ENCODE measurements at places on chromosomes 6 and 20.

DNA sequence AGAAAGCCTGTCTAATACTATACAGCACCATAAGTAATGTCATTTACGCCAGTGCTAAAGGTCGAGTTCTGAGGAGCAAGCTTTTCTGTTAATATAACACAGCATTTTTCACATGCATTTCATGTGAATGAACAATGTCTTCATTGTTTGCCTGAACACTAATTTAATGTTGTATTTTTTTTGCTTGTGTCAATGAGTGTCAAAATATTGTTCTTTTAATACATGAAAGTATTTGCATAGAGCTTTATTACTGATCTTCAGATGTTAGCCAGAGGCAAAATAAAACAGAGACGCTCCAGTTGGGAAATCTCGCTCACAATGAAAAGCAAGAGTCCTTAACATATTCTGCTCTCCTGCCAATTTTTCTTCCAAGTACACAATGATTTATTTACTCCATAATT lies 151.8 kb downstream of the FOXC1 start:
- no peak for DNase-seq

DNA sequence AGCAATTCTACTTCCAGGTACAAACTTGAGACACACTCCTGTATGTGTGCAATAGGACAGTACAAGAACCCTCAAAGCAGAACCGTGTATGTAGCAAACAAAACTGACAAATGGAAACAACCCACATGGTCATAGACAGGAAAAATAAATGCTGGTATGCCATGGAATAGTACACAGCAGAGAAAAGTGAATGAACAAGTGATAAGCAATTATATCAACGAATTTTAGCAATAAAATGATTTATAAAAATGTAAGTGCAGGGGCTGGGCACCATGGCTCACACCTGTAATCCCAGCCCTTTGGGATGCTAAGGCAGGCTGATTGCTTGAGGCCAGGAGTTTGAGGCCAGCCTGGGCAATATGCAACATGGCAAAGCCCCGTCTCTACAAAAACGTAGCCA lies 9.3 kb downstream of the RIPOR3 start:
- DNase-seq, result no peak

GRCh38 chr6:36067374-36068011 lies 39.9 kb downstream of the MAPK14 start:
- DNase-seq, result no peak

GRCh38 chr6:113597231-113597583 lies 259.9 kb upstream of the MARCKS start:
- no peak for DNase-seq

DNA sequence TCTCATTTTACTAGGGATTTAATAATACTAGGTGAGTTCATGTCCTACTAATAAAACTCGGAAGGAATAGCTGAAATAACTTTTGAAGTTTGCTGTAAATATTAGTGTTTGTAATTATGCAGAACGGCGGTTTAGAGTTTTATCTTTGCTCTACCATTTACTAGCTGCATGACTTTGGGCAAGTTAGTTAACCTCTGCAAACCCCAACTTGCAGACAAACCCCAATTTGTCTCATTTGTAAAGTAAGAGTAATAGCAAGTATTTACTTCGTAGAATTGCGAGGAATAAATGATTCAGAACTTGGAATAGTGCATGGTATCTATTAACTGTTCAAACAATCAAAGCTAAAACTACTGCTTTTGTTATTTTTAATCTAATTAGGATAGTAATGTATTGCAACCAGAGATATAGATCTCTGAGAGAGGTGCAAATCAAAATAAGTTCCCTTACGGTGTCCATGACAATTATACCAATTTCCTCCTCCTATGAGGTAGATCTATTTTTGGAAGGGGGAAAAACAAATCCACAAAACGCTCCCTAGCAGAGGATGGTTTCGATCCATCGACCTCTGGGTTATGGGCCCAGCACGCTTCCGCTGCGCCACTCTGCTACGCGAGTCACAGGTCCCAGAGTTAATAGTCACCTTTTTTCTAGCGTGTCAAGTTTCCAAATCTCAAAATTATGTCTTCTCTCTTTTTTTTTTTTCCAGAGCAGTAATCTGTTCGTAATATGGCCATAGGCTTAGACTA lies 35.1 kb upstream of the BTN3A2 start:
- DNase-seq, result peak; percentile 63

DNA sequence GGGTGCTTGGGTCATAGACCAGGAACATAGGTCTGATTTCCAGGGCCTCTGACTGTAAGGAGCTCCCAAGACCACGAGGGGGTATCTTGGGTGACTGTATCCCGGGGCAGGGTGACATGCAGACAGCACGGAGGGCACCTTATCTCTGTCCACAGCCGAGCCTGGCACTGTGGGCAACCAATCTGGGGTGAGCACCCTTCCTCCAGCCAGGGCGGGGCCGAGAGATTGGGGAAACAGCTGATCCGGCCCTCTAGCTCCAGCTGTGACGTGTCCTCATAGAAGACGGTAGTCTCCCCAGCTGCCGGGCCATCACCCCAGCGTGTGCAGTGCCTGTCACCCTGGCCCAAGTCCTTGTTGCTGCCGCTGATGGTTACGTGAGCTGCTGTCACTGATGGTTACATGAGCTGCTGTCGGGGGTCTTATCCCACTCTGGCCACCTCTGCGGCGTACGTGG lies 139.6 kb upstream of the RNF24 start:
- DNase-seq, result no peak

- no peak for DNase-seq
Measured at GRCh38 chr20:54456961-54457360, 18.4 kb upstream of the DOK5 start.

- DNase-seq, result no peak
Measured at GRCh38 chr6:11309947-11310665, 77.6 kb upstream of the NEDD9 start.

DNA sequence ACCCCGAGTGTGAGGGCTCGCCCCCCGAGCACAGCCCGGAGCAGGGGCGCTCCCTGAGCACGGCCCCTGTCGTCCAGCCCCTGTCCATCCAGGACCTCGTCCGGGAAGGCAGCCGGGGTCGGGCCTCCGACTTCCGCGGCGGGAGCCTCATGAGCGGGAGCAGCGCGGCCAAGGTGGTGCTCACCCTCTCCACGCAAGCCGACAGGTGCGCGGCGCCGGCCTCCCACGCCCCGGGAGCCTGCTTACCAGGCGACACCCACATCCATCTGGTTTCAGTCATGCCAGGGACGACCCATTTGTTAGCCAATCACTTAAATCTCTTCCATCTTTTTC lies 73.5 kb upstream of the PBOV1 start:
- no peak for DNase-seq

DNA sequence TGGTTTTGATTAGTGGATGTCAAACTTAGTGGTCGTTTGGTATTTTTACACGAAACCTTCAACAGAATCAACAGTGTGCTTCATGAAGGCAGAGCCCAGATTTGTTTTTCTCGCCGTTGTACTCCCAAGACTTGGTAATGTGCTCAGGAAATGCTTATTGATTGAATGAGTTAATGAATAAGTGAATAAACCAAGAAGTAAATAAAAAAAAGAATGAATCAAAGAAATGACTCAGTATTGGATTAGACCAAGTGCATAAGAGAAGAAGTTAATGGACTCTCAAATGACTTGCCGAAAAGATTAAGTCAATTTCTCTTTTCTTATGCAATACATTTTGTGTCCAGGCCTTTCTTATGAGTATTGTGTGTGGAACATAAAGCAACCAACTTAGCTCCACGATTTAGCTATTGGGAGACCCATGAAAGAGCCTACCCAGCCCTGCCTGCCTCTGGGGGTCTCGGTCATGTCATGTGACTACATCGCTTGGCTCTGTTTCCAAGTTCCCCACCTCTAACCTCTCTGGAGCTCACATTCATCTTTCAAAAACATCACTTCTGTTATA lies 10.6 kb upstream of the FUCA2 start:
- DNase-seq, result no peak

DNA sequence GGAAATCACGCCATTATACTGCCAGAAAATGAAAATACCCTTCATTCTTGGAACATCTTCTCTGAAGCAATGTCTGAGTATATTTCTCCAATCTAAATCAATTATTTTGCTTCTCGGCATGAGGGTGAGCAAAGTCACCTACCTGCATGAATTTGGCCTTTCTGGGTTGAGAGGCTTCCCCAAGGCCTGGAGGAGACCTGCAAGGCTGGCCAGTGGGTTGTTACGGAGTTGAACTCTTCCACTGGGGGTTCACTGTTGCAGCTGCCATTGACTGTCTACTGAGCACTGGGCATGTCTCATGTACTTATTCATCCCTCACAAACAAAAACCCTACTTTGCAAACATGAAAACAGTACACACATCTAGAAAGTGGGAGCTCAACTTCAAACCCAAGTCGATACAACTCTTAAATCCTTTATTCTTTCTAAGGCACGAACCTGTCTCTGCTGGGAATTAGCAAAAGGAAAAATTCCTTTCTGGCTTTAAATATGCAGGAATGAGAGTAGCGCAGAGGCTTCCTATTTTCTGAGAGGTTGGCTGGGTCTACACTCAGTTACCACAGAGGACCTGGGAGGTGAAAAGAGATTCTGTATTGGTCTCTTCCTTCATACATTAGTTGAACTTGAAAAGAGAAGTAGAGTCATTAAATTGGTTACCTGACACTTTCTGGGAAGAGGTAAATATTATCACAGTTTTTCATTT lies 87.6 kb upstream of the SGK1 start:
- no peak for DNase-seq

DNA sequence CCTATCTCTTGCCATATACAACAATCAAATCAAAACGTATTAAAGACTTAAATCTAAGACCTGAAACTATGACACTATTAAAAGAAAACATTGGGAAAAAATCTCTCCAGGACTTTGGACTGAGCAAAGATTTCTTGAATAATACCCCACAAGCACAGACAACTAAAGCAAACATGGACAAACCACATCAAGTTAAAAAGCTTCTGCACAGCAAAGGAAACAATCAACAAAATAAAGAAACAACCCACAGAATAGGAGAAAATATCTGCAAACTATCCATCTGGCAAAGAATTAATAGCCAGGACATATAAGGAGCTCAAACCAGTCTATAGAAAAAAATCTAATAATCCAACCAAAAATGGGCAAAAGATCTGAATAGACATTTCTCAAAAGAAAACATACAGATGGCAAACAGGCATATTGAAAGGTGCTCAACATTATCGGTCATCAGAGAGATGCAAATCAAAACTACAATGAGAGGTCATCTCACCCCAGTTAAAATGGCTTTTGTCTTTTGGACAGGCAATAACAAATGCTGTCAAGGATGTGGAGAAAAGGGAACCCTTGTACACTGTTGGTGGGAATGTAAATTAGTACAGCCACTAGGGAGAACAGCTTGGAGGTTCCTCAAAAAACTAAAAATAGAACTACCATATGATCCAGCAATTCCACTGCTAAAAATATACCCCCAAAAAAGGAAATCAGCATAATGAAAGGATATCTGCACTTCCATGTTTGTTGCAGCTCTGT lies 76.2 kb downstream of the SNX5 start:
- no peak for DNase-seq

DNA sequence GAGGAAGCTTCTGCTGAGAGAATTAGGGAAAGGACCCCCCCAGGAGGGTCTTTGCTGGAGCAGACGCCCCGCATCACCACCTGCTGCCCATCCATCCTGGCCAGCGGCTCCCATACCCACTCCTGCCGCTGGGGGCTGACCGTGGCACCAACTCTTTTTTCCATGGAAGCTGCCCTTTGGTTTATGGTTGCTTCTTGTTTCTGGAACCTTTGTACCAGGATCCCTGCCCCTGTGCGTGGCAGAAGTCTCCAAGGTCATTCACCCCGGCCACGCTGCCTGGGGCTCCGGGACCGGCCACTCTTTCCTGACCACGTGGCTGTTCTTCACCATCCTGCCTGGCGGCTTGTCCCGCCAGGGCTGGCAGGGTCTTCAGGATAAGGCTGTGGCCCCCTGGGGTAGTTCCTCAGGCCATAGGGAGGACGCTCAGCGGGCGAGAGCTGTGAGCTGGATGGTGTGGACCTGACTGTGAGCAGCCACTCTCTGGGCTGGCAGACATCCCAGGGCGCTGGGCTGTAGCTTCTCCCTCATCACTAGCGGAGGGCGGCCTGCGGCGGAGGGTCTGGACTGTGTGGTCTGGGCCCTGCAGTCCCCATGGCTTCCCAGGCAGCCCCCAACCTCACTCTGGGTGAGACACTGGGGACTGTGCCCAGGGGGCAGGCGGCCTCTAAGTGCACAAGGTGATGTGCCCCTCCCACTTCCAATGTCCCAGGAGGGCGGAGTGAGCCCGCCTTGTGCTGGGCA lies 22.8 kb upstream of the RBBP8NL start:
- no peak for DNase-seq

All from stimulated activated CD4-positive, alpha-beta T cell treated with anti-CD3 and anti-CD28 coated beads, Interleukin-4, amount 100 ng/mL, for 4 hours (primary cell).